ENCODE measurements at places on chromosomes 11 and 22. TPM values are rescaled to one million over a fixed set of nuclear protein-coding genes. Genes with fewer than 3 reads are reported as not detected.

Gene NXPE2
- 0.37 TPM for polyA plus RNA-seq

Gene UBQLN3
- not detected for polyA plus RNA-seq

Gene MFRP
- not detected for polyA plus RNA-seq

Gene NECTIN1
- polyA plus RNA-seq = 41.6 TPM

Gene OTOG
- 0.27 TPM for polyA plus RNA-seq

Gene POU2F3
- 0.47 TPM for polyA plus RNA-seq

Gene TRIM51
- polyA plus RNA-seq = not detected

Gene CEP126
- polyA plus RNA-seq = 3.3 TPM

DNA sequence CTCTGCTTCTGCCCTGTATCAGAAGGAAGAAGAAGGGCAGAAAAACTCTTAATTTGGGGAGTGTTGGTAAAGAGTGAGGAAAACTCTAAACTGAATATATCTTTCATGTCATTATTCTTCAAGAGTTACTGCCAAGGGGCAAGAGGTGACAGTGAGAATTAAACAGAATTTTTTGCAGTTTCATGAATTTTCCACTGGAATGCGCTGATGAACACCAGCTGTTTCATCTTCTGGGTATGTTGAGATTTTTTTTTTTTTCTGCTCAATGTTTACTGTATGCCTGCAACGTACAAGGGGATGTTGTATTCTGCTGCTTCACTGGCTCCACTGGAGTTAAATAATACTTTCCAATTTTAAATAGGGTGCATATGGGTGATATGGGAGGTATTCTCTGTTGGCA is 117.8 kb downstream of the FAM76B start:
- DNase-seq = no peak

DNA sequence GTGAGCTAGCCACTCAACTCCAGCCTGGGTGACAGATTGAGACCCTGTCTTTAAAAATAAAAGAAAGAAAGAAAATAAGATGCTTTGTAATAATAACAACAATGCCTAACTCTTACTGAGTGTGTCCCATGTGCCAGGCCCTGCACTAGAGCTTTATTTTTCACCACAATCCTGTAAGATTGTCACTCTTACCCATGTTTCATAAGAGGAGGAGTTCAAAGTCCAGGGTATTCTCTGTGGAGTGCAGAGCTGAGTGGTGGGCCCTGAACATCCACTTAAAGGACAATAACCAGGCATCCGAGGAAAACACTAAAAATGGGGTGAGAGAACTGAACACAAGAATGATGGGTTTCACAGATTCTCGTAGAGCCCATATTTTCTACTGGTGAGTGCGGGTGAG is 925 bp upstream of the C11orf52 start:
- no peak for DNase-seq

GRCh38 chr11:11899401-11899800 is 57.6 kb downstream of the USP47 start:
- DNase-seq = no peak

DNA sequence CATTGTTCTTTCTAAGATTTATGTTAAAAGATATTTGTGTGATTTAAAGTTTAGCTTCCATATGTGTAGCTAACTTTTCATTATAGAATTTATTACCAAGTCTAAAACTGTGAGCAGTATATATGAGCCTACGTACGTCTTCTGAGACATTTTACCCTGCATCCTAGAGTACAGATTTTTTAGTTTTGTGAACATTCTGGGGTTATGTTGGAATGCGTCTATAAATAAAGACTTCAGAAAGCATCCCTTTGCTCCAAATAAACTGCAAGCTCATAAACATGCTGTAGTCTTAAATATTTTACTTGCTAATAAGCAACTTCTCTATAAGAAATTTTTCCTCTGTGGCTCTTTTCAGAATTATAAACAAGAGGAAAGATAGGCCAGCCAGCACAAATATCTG is 236.5 kb downstream of the DDX10 start:
- DNase-seq = no peak

DNA sequence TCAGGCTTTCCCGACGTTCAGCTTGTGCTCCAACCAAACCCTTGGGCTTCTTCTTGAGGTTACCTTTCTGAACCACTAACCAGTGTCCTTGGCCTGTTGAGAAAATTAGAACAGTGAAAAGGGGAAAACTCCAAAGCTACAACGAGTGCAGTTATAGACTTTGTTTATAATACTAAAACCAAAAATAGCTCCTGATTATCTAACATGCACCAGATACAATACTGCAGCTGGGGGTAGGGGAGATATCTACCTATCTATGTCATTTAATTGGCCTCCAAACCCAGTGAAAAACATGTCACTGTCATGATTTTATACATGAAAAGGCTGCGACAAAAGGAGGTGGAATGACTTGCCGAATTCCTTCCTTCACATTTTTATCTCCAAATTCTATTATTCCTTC is 11.9 kb downstream of the XRRA1 start:
- DNase-seq = no peak

DNA sequence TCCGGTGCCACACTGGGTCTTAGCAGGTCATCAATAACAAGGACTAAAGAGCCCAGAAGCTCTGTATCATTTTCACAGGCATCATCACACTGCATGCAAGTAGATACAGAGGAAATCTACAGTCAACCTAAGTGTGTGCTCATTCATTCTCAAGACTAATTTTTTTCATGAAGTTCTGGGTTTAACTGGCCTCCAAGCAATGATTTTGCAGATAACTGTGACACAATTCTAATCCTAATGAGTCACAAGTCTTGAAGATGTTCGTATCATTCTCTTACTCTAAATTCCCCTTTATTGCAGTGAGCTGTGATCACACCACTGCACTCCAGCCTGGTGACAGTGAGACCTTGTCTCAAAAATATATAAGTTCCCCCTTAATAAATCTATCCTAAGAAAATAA is 2.5 kb downstream of the OR52W1 start:
- no peak for DNase-seq

DNA sequence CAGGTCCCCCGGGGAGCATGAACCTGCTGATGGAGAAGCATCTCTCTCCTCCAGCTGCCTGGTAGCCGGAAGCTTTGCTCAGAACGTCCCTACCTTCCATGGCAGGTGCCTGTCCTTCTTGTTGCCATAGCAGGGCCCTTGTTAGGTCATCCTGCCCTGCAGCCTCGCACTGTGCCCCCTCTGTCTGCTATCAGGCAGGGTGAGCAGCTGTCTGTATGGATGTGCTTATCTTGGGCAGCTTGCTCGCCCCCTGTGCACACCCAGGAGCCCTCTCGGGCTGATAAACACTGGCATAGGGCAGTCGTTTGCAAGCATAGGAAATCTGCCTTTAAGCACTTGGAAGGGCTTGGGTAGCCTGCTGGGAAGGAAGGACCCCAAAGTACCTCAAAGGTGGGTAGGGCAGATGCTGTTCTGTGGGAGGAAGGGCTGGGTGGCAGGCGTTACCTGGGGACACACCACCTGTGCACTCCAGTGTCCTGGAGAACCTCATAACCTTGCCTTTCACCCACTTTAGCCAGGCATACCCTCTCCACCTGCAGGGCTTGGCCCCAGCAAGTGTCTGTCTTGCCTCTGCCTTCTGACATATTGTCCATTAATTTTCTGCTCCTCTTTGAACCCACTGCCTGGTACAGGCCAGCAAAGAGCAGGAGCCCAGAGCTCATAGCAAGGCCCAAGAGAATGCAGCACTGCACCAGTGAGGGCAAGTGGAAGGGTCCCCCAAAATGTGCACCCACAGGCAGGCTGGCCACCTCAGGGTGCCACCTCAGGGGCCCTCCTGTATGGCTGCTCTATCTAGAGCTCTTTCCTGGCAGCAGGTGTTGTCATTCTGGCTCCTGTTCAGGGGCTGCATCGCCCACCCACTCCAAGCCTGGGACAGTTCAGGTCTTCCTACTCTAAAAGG is 8.0 kb upstream of the COMT start:
- no peak for DNase-seq

- no peak for DNase-seq
Observed at GRCh38 chr22:36331306-36331911, 56.4 kb downstream of the MYH9 start.

- no peak for DNase-seq
Observed at GRCh38 chr11:128613300-128613995, 26.1 kb upstream of the ETS1 start.

DNA sequence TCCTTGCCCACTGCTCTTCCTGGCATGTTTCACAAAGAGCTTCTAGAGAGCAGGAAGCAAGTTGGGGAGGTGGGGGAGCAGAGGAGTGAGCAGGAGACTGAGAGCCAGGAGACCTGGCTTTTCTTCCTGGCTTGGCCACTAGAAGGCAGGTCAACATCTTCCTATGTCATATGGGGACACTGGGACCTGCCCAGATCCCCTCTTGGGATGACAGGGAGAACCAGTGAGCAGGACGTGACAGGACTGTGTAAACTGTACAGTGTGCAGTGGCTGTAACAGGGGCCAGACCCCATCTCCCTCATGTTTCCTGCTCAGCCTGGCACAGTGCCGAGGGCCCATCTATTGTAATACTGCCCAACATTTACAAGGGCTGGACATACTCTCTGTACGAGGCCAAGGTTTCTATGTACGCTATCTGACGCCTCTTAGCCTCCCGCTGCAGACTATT is 29.4 kb downstream of the GDPD5 start:
- no peak for DNase-seq

DNA sequence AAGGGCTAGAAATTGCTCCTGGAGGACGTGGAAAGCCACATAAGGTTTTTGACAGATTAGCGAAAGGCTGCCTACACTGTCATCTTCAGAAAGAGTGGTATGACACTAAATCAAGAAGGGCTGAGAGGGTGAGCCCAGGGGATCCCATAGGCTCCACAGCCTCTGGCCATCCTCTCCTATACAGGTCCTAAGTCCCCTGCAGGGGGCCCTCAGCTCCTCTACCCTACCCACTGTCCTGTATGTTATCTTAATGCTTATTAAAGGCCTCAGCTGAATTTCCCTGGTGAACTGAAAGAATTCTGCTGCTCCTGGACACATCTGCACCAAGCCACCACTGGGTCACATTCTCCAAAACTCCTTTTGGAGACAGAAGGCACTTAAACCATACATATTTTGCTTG is 7.9 kb downstream of the KLHL22 start:
- DNase-seq = no peak

DNA sequence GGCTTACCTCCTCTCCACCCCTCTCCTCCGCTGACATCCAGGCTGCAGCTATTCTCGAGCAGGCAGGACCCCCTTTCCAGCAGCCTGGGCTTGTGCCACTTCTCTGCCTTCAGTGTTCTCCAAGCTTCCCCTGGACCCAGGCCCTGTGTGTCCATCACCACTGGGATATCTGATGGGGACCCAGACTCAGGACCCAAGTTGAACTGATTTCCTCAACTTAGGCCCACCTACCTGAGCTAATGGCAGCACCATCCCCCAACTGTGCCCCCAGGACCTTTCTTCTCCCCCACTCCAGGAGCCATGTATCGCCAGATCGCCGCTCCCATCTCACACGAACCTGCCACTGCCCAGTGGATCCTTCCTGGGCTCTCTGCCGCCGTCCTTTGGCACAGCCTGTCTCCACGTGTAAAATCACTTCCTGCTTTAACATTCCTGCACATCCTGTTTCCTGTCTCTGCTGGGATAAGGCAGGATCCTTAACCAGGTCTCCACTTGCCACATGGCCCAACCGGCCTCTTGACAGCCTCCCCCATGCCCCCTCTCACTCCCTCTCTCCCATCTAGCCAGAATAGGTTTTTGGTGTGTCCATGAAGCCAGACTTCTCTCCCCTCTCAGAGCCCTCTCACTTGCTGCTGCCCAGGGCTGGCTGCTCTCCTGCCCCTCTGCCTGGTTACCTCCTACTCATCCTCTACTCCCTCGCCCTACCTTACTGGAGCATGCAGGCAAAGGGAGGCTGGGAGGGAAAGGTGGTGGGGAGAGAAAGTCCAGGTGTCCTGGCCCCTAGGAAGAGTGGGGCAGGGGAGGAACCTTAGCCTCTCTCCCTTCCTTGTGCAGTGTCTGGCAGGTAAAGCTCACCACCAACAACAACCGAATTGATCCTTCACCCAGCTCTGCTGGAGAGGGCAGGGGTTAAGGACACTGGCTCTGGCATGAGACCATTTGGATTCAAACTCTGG is 9.4 kb downstream of the SPATA19 start:
- no peak for DNase-seq
